MV-4-11 (cell line): ENCODE measurements at places on chromosomes 1 and 21.
A peak's percentile ranks its signal among the peaks of the same experiment; 100 is the strongest.

DNA sequence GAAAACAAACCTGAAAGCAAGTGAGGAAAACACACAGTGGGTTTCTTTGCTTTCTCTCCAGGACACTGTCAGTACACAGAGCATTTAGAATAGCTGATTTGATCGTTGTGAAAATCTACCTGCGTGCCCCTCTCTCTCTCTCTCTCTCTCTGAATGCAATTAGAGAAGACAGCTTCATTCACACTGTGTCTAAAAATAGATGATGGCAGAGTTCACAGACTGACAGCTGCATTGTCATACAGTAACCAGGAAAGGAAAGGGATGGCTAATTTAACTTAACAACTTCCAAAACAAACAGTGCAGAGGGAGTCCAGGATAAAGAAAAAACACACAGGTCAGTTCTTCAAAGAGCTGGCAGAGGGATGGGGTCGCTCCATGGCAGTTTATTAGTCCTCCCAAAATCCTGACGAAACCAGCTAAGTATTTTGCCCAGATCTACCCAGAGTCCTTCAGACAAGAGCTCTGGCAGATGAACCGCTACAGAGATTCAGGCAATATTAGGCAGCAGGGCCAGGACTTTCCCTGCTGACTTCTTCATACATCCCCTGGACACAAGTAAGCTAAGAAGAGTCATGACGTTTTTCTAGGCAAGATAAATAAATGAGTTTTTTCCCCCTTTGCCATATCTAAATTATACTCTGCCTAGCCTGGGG, 58.9 kb downstream of the WLS start:
- DNase-seq = no peak

- DNase-seq = no peak
Observed at GRCh38 chr1:959731-960362, 537 bp upstream of the KLHL17 start.

DNA sequence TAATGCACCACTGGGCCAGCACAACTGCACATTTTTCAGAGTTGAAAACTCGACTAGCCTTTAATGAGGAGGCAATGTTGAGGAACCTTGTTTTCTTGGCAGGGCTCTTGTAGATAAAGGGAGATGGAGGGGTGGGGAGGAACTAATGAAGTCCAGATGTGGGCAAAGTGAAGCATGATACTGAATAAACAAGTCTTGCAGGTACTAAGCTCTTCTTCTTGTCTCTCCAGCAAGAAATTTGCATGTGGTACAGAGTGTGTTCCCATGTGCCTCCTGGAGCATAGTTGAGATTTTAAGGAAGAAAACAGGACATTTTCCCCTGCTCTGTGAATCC, 47.0 kb downstream of the PLPP3 start:
- DNase-seq = no peak

DNA sequence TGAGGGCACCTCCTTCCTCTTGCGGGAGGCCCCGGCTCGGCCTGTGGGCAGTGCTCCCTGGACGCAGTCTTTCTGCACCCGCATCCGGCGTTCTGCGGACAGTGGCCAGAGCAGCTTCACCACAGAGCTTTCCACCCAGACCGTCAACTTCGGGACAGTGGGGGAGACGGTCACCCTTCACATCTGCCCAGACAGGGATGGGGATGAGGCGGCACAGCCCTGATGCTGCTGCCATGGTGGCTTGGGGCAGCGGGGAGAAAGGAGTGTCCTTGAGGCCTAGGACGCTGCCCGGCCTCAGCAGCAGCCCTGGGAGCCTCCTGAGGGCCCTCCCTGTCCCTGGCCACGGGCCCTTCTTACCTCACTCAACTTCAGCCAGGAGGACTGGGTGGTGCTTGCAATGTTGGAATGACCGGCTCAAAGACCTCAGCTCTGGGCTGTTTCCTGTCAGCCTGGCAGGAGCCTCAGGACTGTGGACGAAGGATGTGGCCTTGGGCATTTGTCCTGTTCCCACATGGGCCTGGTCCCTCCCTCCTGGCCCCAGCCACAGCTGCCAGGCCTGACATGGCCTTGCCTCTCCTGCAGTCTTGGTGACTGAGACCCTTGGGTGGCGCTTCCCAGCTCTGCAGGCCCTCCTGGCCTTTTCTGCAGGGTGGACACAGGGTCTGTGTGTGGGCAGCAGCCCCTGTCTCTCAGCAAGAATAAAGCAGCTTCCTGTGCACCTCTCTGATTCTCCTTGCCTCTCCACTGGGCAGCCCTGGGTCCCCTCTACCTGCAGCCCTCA, 45.9 kb downstream of the TRIM11 start:
- DNase-seq = no peak

- no peak for DNase-seq
Observed at GRCh38 chr1:235019471-235019870, 109.2 kb downstream of the TOMM20 start.

DNA sequence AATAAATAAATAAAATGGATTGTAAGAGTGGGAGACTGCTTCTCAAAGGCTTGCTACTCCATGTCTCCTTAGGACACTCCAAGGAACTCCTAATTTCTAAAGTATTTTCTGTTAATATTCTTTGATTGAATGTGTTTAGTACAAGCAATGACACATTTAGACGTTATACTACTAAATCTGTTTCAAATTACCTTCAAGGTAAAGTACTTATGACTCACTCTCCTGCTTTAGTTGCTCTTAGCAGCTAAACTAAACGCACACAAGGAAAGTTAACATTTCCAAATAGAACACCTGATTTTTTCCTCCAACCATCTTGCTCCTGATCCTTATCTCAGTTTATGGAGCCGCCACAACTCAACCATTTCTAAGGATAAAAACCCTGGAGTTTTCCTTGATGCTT, 969.8 kb upstream of the ADGRL4 start:
- no peak for DNase-seq

DNA sequence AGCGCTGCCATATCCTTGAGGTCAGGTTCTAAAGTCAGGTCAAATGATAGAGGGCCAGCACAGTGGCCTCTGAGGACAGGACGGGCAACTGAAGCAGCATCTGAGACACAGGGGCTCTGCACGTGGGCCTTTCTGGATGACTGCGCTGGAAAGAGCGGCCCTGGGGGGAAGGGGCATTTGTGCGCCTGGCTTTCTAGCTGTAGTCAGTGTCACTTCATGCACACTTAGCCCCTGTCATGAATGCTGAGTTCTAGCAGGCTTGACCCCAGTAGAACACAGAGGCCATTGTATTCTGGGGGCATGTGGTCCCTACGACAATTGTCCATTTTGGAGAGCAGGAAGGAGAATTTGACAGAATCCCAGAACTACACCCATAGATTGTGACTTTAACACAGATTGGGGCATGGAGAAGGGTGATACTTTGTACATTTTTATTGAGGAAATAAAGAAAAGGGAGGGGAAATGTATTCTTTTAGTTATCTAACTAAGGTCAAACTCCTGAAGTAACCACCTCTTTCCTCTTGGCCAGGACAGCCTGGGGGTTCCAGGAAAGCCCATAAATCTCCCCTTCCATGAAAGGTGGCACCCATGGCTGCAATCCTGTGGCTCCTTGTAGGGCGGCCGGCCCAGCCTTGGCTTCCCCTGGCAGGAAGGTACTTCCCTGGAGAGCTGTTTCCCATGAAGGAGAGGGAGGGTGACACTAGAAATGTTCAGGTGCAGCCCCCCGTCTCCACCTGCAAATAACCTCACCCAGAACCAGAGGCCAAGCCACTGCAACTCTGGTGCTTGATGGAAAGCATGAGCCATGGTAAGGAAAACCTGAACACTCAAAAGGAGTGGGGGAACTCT, 34.4 kb downstream of the NTPCR start:
- DNase-seq = no peak

GRCh38 chr1:107394301-107394700, 253.5 kb downstream of the NTNG1 start:
- DNase-seq = no peak

DNA sequence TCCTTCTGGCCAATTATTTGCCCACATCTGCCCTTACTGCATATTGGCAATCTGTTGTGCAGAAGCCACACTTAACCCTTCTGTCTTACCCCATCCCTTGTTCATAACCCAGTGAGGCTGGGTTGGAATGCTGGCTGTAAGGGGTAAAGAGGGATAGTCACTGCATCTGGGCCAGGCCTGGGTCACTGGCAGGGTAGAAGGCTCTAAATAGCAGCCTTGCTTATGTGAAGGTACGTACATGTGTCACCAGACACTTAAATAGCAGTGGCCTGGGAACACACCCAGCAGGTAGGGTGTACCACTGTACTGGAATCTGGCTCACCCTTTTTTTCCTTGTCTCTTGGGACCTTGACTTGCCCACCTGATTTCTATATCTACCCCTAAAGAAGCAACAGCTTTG, 9.9 kb upstream of the TARS2 start:
- no peak for DNase-seq

GRCh38 chr1:182205351-182206022, 144.0 kb upstream of the ZNF648 start:
- DNase-seq = peak; percentile 76

- DNase-seq = no peak
Observed at GRCh38 chr1:40625476-40626382, 39.8 kb downstream of the RIMS3 start.

GRCh38 chr1:11130406-11130805, 30.7 kb upstream of the EXOSC10 start:
- DNase-seq = no peak

DNA sequence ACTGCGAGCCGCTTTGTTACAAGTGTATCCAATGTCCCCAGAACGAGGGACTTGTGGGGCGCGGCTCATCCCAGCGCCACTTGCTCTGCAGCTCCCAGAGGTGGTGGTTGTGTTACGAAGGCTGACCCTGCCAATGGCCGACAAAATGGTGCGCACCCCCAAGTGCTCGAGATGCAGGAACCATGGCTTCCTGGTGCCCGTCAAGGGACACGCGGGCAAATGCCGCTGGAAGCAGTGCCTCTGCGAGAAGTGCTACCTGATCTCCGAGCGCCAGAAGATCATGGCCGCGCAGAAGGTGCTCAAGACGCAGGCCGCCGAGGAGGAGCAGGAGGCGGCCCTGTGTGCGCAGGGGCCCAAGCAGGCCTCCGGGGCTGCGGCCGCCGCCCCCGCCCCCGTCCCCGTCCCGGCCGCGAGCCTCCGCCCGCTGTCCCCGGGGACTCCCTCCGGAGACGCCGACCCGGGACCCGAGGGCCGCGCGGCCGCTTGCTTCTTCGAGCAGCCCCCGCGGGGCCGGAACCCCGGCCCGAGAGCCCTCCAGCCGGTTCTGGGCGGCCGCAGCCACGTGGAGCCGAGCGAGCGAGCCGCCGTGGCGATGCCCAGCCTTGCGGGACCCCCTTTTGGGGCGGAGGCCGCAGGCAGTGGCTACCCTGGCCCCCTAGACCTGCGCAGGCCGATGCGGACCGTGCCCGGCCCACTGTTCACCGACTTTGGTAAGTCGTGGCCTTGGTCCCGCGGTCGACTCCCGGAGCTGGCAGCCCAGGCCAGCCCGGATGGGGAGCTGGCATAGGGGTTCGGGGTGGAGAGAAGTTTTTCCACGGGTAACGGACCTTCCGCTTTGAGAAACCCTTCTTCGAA, at the start of gene DMRTB1:
TSS of gene DMRTB1 (plus strand) at position 79 of the 855 bp plus-strand sequence. CDS start at position 134, 55 bp downstream.
- DNase-seq = no peak

GRCh38 chr1:153567621-153568366, 2.1 kb upstream of the S100A2 start:
- DNase-seq = no peak

DNA sequence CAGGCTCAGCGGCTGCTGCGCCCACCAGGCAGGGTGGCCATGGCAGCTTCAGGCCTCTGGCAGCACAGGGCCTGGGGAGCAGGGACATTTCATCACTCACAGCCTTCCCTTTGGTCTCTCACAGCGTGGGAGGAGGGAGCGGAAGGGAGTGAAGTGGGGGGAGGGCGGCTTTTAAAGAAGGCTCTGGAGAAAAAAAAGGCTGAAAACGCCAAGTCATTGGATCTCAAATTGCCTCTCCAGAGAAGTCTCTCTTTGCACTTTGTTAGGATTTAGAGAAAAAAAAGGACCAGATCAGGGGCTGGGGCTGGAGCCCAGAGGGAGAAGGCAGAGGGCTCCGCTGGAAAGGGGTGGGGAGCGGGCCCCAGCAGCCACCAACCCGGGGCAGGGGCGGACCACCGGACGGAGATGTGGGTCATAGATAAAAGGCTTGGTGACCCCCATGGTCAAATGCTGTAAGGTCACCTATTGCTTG, 209.9 kb downstream of the GRIK3 start:
- peak; percentile 62 for DNase-seq

DNA sequence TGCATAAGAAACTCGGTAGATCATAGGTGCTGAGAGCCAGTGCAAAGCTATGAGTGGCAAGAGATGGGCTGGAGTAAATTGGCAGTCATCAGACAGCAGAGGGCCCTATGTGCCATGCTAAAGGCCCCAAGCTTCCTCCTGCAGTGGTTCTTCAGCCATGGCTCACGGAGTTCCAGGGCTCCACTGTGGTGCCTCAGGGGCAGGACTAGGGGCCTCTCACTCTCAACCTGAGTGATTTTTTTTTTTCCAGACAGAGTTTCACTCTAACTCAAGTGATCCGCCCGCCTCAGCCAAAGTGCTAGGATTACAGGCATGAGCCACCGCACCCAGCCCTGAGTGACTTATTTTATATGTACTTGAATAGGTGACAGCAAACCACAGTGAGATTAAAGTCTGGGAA, 10.4 kb upstream of the GJA8 start:
- peak; percentile 15 for DNase-seq

GRCh38 chr1:32706491-32706890, 3.9 kb upstream of the SYNC start:
- DNase-seq = no peak

- peak; percentile 65 for DNase-seq
Observed at GRCh38 chr1:42935313-42935895, 23.3 kb downstream of the SLC2A1 start.

- DNase-seq = no peak
Observed at GRCh38 chr1:154750681-154751665, 119.1 kb downstream of the KCNN3 start.

DNA sequence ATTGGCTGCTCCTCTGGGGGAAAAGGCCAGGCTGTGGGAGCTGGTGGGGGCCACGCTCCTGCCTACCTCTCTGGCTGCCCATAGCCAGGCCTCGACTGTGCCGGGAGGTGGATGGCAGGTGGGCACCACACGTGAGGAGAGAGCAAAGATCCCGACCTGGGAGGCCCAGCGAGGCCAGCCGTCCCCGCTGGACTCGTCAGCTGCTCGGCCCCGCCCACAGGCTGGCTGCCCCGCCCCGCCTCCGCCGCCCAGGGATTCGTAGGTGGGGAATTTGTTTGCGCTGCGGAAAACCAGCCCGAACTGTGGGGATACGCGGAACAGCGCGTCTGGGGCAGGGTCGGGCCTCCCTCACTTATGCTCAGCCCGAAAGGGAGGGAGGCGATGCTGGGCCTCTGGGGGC, 31.7 kb downstream of the TP73 start:
- DNase-seq = no peak
